Left ventricle myocardium inferior (tissue), 1 donor: ENCODE measurements at places on chromosomes 3 and 15. TPM values are rescaled to one million over a fixed set of nuclear protein-coding genes. Genes with fewer than 3 reads are reported as not detected.

CADPS gene
- total RNA-seq = 25.0 TPM

DNA sequence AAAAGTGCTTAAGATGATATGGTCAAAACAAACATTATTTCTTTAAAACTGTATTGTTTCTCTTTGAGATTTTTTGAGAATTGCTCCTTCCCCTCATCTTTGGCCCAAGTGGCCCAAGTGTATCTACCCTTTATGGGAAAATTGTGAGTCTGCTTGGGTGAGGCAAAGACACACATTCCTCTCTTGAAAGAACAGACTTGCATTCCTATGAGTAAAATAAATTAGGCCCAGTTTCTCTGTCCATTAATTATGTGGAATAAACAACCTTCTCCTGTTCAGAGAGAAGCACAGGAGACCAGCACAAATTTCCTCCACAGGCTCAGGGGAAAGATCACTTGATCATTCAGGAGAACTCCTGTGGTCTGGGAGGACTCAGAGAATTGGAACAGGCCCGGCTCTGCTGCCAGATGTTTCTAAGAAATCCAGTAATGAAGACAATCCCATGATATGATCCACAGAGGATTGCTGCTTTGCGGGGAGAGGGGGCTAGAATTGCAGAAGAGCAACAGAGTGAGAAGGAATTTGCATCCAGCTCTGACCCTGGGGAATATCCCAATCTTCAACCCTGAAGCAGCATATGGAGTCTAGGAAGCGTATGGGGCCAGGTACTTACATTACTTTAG is 53.8 kb upstream of the BOC start:
- peak; percentile 22 for DNase-seq

KPNA1 gene
- total RNA-seq = 64.9 TPM

GRCh38 chr15:53160092-53160704 is 370.1 kb upstream of the ONECUT1 start:
- no peak for DNase-seq

DNA sequence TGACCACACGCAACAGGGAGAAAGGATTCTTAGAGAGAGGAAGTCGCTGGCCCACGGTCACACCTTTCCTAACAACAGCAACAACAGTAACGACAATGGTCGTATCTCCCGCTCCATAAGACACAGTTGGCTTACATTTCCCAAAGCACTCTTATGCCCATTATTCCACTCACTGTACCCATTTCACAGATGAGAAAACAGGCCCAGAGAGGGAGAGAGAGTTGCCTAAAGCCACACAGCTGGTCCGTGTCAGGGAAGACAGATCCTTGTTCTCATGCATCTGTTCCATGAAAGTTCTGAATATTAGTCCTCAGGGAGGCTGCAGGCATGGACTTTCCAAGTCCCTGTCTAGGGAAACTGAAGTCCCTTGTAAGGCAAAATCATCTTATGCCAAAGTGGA is 42.0 kb upstream of the ATP2B2 start:
- no peak for DNase-seq

- DNase-seq = no peak
These were observed 13.4 kb upstream of the FAM98B start for GRCh38 chr15:38440353-38441129.

DNA sequence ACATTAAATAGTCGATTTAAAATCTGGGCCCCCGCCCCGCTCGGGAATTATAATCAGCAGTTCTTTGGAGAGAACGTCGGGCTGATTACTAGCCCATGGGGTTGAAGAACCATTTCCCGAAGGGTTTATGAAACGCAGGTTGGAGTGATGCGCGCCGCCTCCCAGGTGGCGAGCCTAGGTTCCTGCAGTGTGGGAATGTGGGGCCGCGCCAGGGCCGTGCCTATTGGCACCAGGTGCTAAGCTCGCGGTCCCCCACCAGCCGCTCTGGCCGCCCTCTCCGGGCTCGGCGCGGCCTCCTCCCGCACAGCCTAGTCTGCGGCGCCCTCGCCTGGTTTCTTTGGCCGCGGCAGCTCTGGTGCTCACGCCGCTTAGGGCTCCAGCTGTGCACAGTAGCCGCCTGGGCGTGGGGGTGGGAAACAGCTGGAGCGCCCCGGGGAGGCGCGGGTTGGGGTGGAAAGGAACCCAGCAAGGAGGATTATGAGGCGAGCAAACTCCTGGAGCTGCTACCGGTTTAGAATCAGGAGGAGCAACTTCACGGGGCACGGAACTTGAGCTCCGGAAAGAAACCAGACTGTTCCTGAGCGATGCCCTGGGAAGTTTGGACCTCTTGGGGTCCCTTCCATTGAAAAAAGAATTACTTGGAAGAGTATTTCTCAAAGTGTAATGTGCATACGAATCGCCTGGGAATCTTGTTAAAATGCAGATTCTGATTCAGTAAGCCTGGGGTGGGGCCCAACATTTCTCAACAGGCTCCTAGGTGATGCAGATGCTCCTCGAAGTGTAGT is 5.6 kb upstream of the MECOM start:
- peak; percentile 76 for DNase-seq

GRCh38 chr3:12399226-12399625 is 85.1 kb upstream of the TSEN2 start:
- no peak for DNase-seq

- no peak for DNase-seq
These were observed 248.0 kb upstream of the CNTN3 start for GRCh38 chr3:74862476-74862875.

GRCh38 chr3:163939926-163940325 is 1138.4 kb downstream of the SI start:
- DNase-seq = no peak

- no peak for DNase-seq
These were observed 729.6 kb downstream of the NLGN1 start for GRCh38 chr3:174126990-174127758.

DNA sequence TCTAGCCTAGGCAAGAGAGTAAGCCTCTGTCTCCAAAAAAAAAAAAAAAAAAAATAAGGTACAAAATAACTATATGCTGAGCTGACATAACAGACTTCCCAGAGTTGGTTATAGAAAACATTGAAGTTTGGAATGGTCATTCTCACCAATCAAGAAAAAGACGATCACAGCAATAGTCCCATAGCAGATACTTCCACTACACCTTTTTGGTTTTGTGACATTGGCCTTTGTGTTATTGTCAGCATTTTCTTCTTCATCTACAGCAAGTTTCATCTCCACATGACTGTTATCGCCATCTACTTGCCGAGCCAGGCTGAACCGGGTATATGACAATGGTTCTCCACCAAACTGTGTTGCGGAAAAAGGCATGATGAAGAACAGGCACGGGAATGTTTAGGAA is 6.9 kb downstream of the TFRC start:
- DNase-seq = no peak

GRCh38 chr15:71259866-71260265 is 144.6 kb downstream of the THSD4 start:
- no peak for DNase-seq

ATP10A gene
- total RNA-seq = 0.58 TPM

DNA sequence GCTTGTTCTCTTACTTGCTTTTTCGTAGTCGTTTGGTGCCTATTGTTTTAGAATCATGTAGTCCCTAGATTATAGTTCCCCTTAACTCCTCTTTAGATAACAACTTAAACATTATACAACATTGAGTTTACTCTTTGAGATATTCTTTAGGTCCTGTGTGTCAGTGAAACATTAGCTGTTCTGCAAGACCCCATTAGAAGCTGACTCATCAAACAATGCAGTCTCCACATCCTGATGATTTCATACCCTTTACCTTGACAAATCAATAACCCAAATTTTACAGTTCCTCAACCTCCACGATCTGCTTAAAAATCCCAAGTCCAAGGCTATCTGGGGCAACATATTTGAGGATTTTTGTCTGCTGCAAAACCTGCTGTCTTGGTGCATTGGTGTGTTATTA is 582.9 kb downstream of the NSUN3 start:
- no peak for DNase-seq

DNA sequence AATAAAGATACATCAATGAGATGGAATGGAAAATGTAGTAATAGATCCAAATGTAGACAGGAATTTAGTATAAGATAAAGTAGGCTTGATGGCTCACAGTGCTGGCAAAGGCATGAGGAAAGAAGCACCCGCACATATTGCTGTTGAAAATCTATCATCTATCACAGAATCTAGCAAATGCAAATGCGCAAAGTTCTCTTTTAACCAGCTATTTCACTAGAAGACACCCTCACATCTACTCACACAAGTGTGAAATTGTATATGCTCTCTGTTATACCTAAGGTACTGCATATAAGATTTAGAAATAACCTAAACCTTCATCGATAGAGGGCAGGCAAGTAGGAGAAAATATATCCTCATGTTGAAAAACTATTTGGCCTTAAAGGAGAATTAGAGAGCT is 756.7 kb upstream of the SEMA6D start:
- no peak for DNase-seq

WNT5A gene
- total RNA-seq = 3.8 TPM

GALNT15 gene
- total RNA-seq = 6.6 TPM
